Activated effector memory CD4-positive, alpha-beta T cell treated with anti-CD3 and anti-CD28 coated beads, Interleukin-2, amount 50 U/mL, for 16 hours (primary cell): ENCODE measurements at places on chromosomes 3 and 15.

- no peak for DNase-seq
These were observed 1.5 kb downstream of the RPL35A start for GRCh38 chr3:197951392-197951990.

DNA sequence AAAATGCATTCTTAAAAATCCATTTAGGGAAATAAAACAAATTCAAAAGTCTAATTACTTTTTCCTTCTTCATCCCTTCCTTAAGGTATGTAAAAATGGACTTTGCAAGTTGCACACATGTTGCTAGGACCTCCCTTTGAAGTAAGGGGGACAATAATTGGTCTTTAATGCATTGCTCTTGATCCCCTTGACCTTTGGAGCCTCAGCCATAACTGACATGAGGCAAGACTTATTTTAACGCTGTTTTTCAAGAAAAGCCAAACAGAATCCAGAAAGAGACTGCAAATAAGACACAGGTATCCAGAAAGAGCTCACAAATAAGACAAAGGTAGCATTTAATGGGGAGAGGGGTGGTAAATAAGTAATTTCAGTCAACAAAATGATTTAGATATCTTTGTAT lies 301.4 kb downstream of the ULK4 start:
- no peak for DNase-seq

GRCh38 chr15:31024330-31024729 lies 32.9 kb upstream of the MTMR10 start:
- DNase-seq, result no peak

DNA sequence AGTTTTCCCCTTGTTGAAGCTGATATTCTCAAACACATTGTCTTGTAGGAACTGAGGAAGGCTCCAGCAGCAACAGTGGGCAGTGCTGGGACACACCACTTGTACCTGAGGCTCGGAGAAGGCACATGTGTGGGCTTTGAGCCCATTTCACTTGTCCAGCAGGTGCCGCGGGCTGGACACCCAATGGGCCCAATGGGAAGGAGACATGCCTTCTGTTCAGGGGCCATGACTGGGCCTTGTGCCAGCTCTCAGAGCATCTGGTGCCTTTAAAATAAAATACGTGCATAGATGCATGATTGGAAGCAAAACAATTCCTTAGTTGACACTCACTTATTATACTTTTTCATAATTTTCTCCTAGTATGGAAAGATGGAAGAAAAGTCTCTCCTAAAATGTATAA lies 334.2 kb downstream of the KLF13 start:
- no peak for DNase-seq

GRCh38 chr15:45469027-45469426 lies 53.5 kb downstream of the SLC30A4 start:
- no peak for DNase-seq

- DNase-seq, result no peak
These were observed 123.1 kb downstream of the ADAM10 start for GRCh38 chr15:58626378-58626777.

DNA sequence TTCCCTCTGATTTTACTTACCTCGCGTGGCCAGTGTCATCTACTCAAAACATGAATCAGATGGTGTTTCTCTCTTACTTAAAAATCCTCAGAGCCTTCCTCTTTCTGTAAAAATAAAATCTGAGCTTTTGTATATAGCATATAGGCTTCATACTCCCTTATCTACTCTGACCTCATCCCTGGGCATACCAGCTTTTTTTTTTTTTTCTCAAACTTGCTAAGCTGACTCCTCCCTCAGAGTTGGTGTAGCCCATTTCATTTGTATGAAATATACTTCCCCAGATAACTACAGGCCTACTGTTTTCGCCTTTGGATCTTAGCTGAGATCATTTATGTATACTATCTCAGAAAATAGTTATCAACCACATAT lies 648.9 kb upstream of the ALCAM start:
- DNase-seq, result no peak

- DNase-seq, result no peak
These were observed 169.3 kb upstream of the LRRN1 start for GRCh38 chr3:3629911-3630310.

GRCh38 chr3:70409018-70409417 lies 96.6 kb upstream of the MDFIC2 start:
- no peak for DNase-seq

GRCh38 chr15:96403932-96404331 lies 73.4 kb downstream of the NR2F2 start:
- no peak for DNase-seq

- DNase-seq, result no peak
These were observed 117.7 kb upstream of the TP63 start for GRCh38 chr3:189513281-189514117.

DNA sequence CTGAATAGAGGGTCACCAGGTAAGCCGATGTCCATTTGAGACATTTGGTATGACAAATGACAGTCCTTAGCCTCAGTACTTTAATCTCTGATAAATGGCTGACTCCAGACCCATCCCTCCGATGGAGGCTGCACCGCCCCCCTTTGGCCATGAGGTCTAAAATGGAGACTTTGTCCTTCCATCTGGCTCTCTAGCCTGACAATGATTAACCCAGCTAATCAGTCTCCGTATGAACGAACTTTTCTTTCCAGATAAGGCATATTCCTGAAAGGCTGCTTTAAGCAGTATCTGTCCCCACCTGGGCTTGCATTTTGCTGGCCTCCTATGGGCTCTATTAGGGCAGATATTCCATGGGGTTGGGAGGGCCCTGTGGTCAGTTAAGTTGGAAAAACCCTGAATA lies 10.8 kb upstream of the MYZAP start:
- no peak for DNase-seq

GRCh38 chr15:94287794-94288246 lies 56.5 kb downstream of the MCTP2 start:
- no peak for DNase-seq

GRCh38 chr3:139317660-139318430 lies 26.0 kb upstream of the MRPS22 start:
- no peak for DNase-seq

- no peak for DNase-seq
These were observed 340.2 kb upstream of the CBLB start for GRCh38 chr3:106208967-106209366.

DNA sequence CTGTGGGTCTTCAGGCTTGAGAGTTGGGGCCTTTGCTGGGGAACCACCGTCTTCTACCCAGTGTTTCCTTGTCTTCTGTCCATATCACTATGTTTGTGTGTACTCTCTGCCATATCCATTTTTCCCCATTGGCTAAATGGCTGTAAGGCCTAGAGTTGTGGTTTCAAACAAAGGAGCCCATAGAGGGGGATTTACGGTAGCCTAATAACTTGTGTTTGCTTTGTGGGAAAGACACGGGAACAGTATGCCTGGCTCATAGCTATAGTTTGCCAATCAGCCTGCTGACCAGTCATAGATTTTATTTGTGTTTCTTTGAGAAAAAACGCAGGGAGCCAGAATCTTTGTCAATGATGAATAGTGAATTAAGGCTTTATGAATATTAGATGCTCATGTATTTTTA lies 554.8 kb downstream of the NAALADL2 start:
- DNase-seq, result no peak

GRCh38 chr15:52255008-52255407 lies 40.6 kb downstream of the MYO5C start:
- DNase-seq, result no peak
